ENCODE measurements at places on chromosomes 3 and 15. TPM values are rescaled to one million over a fixed set of nuclear protein-coding genes. Genes with fewer than 3 reads are reported as not detected.

DNA sequence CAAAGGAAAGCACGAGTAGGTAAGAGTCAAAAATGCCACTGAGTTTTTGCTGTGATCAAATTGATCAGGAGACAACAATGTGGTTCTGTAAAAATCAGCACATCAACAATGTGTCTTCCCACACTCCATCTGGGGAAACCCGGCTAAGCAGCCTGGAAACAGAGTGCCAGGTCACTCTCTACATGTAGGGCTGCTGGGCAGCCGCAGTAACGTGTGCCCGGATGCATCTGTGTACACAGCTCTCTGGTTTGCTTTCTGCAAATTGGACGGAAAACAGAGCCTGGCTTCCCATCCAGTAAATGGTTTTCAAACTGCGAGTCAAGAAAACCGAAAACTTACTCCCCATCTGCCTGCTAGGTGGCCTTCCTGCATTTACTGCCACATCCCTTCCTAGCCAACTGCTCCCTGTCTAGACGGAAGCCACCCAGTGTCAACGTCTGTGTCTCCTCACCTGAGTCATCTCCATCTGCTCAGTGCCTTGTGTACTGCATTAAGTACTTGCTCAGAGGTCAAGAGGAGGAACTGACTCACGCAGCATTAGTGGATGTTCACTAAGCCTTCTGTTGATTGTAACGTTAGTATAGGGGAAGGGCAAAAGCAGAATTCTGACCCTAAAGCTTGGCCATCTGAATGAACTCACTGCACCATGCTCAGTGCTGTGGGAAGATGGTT is 124.1 kb downstream of the TJP1 start:
- no peak for DNase-seq

- no peak for DNase-seq
Observed at GRCh38 chr3:50334339-50335075, 6.1 kb downstream of the RASSF1 start.

GRCh38 chr15:74869726-74870407 is 3.3 kb downstream of the SCAMP2 start:
- DNase-seq = peak; percentile 43

GRCh38 chr3:188861842-188862744 is 309.7 kb upstream of the TPRG1 start:
- DNase-seq = no peak

DNA sequence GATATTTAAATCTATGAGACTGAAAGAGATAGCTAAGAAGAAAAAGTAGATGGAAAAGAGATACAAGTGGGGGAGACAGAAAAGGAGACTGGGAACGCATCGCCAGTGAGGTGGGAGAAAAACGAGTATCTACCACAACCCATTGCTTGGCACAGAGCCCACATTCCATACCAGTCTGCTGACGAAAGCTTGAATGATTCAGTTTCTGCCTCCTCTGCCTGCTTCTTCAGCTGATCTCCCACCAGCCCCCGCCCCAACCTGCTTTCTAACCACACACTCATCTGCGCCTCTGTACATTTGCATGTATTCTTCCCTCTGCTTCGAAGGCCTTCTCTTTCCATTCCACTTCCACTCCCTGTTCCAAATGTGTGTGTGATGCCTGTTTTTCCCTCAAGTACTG is 188.1 kb downstream of the USP13 start:
- DNase-seq = no peak

DNA sequence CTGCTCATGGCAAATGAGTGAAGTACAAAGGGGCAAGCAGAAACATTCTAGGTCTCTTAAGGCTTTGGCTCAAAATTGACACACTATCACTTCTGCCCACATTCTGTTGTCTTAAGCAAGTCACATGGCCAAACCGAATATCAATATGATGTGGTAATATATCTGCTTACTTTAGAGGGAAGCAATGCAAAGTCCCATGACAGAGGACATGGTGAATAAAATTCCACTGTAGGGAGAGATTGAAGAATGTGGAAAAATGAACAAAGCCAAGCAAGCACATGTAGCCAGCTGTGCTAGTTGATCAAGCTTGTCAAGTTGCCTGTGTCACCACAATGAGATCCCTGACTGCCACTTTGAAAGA is 11.2 kb upstream of the TBC1D5 start:
- peak; percentile 24 for DNase-seq

- no peak for DNase-seq
Observed at GRCh38 chr3:38637906-38638305, 11.6 kb downstream of the SCN5A start.

DNA sequence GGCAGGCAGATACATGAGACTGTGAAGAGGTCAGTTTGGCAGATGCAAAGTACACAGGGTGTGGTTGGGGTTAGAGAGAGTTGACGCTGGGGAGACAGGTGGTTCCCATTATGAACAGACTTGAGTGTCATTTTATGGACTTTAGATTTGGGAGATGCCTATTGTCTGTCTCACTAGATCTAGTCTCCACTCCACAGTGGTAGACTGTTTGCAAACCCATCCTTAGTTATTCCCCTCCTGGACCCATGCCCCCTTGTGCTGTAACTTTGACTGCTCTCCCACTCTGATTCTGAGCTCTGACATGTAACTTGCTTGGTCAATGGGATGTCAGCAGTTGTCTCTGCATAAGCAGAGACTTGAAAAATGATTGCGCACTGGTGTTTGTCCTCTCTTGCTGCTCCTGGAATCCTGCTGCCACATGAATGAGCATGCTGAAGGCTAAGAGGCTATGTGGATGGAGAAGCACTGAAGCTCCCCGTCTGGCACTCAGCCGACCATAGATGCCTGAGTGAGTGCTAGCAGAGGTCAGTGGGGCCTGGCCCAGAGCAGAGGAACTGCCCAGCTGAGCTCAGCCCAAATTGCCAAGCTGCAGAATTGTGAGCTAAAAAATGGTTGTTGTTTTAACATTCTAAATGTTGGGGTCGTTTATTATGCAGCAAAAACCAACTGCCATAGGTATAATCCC is 88.2 kb downstream of the FAM43A start:
- DNase-seq = no peak

- DNase-seq = no peak
Observed at GRCh38 chr3:104069114-104069513, 1297.6 kb upstream of the ALCAM start.

- DNase-seq = no peak
Observed at GRCh38 chr3:36297195-36297594, 83.1 kb upstream of the STAC start.

DNA sequence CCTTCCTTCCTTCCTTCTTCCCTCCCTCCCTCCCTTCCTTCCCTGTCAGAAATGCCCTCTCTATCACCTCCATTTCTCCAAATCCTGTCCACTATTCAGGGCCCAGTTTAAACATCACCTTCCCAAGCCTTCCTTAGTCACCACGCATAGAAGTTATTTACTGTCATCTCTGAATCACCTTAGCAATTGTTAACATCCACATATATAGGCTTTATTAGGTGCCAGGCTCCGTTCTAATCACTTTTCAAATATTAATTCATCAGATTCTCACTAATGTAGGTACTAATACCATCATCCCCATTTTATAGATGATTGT is 1.1 kb upstream of the MAGEF1 start:
- DNase-seq = no peak

DNA sequence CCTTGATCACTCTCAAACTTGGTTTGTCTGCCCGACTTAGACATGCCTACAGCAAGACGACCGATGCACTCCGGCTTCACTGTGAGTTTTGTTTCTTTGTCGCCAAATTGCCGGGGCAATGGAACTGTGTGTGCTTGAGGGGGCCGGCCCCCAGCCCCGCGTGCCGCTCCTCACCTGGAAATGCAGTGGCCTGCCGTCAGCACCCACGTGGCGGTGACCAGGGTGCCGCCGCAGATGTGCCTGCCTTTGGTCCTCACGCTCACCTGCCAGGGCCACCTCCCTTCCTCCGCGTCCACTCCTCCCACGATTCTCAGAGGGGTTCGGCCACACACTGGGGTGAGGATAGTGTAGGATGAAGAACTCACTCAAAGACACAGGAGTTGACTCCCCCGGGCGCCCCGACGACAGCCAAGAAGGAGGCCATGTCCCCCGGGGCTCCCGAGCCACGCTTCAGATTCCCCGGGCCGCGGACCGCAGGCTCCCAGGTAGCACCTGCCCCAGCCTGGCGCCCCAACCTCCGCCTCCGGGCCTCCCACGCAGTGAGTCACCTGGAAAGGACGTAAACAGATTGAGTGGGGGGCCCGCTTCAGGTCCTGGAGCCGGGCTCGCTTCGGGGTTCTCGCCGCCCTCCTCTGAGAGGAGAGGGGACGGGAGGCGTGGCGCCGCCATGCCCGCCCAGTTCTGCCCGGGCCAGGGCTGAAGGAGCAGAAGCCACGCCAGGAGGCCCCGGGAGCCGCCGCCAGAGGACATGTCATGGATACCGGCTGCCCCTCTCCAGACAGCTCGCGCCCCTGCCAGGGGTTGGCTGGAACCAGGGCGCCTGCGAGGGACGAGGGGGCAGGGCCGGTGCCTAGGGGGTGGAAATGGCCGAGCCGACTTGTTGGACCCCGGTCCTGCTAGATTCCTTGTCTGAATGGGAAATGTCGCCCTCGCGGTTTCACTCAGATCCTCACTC is 29.6 kb downstream of the MYL3 start:
- DNase-seq = no peak

DNA sequence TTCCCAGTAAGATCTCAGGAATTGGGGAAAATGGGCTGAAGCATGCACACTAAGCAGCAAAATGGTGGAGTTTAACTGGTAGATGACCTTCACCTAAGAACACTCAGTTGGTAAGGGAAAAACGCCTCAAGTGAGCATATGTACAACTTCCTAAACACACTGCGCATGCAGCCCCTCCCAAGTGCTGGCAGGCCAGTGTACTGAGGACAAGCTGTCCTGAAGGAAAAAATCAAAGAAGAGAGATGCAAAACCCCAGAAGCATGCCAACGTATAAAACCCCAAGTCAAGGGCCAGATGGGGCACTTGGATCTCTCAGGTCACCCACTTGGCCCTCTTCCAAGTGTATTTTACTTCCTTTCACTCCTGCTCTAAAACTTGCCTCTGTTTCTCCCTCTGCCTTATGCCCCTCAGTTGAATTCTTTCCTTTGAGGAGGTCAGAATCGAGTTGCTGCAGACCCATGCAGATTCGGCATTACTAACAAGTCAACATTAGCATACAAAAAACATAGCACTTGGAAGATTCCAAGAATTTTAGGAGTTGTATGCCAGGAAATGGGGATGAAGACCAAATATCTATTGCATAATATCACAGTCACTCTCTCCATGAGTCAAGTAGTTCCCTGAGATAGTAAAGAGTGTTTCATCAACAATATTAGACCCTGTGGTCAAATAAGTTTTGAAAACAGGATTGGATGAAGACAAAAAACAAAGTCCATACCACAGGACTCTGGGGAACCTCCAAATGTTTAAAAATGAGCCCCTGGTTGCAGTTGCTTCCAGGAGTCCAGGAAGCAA is 10.8 kb upstream of the FYCO1 start:
- DNase-seq = peak; percentile 49

DNA sequence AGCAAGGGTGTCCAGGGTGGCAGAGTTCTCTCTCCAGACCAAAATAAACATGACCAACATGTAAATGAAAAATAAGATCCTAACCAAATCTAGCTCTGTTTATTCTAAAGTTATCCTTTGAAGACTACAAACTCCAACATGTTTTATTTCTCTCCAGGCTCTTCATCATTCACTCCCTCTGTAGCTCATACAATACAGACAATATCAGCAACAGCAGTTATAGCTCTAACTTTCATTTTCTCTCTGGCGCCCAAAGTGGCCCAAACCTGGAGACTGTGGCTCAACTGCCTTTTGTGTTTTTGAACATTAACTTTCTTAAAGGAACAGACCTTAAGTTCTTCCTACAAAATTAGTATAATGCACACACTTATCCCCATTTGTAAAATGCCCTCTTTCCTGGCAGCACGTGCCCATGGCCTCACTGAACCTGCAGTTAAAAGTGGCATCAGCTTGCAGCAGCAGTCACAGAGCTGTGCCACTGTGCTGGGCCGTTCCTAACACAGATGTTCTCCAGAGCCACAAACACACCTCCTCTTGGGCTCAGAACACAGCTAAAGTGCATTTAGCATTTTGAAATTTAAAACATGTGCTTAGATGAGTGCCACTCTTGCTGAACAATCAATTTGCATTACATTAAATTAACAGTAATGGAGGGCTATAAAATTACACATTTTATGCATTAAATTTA is 91.9 kb downstream of the RORA start:
- no peak for DNase-seq

GRCh38 chr3:42019953-42020260 is 58.0 kb upstream of the ULK4 start:
- no peak for DNase-seq

- DNase-seq = no peak
Observed at GRCh38 chr3:4994823-4995499, 15.7 kb downstream of the BHLHE40 start.

DNA sequence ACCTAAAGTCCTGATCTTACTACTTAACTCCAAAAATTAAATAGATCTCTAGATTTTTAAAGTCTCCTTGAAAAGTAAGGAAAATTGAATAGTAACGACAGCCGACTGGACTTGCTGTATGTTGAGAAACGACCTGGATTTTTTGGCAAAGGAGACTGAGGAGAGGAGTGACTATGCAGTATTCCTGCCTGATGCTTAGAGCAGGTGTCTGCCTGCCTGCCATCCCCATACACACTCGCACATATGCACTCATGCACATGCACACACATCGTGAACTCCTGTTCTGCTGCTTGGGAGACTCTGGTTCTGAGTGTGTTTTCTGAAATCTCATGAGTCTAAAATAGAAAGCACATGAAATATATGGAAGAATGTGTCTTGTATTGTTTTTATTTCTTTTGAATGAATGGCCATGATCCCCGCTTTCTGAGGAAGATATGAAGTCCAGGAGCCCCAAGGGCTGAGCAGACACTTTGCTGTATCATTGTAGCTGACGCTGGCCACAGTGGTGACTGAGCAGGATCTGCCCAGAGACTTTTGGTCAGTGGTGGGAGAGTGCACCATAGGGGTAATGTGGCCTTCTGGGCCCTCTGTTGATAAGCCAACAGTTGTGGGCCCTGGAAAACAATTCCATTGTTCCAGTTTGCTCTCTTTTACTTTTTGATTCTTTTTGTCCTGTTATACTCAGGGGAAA is 16.4 kb downstream of the GYG1 start:
- no peak for DNase-seq

DNA sequence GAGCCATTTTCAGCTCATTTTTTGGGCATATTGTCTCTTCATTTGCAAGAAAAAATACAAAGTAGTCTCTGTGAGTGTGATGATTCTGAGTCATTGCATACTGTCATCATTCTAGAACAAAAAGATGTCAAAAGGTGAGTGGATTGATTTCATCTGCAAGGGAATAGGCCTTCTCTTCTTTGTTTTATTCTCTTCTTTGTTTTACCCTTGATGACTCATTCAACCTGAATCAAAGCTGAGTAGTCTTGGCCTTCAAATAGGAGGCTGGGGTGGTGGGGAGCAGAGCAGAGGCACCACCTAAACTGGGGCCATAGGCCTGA is 25.4 kb downstream of the CYP19A1 start:
- no peak for DNase-seq

- no peak for DNase-seq
Observed at GRCh38 chr3:151106311-151106710, 20.8 kb downstream of the MED12L start.

Gene OSTN
- polyA plus RNA-seq = 5.7 TPM

Gene HRG
- polyA plus RNA-seq = not detected

Gene BFSP2
- not detected for polyA plus RNA-seq

Gene BTLA
- 0.17 TPM for polyA plus RNA-seq

Gene RASSF1
- 33.4 TPM for polyA plus RNA-seq

Gene EXOSC7
- 34.0 TPM for polyA plus RNA-seq

Measured in muscle of arm (tissue), 14 donors.